ENCODE measurements at places on chromosomes 4 and X.

DNA sequence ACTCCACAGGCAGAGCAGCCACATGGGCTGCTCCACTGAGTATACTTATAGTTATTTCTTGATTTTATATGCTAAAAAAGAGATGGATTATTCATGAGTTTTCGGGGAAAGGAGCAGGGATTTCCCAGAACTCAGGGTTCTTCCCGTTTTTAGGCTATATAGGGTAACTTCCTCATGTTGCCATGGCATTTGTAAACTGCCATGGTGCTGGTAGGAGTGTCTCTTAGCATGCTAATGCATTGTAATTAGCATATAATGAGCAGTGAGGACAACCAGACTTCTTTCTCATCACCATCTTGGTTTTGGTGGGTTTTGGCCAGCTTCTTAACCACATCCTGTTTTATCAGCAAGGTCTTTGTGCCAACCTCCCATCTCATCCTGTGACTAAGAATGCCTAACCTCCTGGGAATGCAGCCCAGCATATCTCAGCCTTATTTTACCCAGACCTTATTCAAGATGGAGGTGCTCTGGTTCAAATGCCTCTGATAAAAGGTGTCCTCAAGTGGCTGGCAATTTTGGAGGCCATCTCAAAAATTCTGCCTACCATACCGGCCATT lies 213.0 kb upstream of the VEGFC start:
- DNase-seq = no peak

- DNase-seq = no peak
These were observed 382.0 kb downstream of the MAGEB5 start for GRCh38 chrX:26597981-26598380.

DNA sequence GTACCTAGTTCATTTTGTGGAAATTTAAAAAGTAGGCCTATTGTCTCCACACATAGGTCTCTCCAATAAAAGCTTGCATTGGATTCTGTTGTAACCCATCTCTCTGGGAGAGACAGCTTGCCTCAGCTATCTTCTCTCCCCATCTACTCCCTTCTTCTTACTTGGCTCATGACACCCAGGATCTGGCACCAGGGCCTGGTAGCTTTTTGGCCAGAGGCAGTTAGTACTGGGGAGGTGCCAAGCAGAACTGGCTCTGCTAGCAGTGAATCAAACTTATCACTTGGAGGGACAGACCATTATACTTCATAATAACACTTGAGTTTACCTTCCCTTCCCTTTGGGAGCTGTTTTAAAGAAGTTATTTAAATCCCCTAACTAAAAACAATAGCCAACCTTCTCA lies 31.8 kb downstream of the PLAC1 start:
- DNase-seq = no peak

DNA sequence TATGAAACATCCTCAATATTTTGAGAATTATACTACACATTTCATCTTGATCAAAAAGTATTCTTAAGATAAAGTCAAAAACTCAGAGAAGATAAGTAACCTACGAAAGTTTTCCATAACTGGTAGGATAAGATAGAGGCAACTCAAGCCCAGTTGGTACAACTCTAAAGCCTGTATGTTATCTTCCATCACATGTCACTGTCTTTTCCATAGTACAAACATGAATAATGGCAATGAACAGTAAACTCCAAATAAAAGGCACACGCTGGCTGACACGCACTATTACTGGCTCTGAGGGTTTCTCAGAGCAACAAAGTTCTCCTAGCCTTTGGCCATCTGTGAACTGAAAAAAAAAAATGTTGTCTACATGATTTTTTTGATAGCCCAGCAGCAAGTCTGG lies 27.2 kb downstream of the LIN54 start:
- DNase-seq = no peak

Data from SHP77 (cell line).